ENCODE measurements at places on chromosomes 5 and 9.

DNA sequence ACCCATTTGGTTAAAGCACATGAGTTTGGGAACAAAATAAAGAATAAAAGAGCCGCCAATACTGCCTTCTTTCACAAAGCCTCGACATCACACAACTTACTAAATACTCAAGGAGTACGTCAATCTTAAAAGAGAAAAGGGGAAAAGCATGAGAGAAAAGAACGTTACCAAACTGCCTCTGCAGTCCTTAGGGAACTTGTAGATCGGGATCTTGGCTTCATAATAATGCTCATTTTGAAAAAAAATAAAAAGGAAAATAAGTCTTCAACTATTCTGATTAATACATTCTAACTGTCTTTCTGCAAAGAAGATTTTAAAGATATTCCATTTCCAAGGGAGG lies 618.4 kb downstream of the PDE4D start:
- DNase-seq: no peak

- DNase-seq: no peak
Observed at GRCh38 chr5:11525020-11525419, 379.2 kb downstream of the CTNND2 start.

- no peak for DNase-seq
Observed at GRCh38 chr5:100520348-100520747, 14.8 kb upstream of the FAM174A start.

- DNase-seq: no peak
Observed at GRCh38 chr5:34977934-34978613, 48.7 kb downstream of the DNAJC21 start.

GRCh38 chr9:792331-793260 lies 48.9 kb upstream of the DMRT1 start:
- DNase-seq: no peak

GRCh38 chr9:130885484-130886375 lies 10.9 kb downstream of the QRFP start:
- no peak for DNase-seq

DNA sequence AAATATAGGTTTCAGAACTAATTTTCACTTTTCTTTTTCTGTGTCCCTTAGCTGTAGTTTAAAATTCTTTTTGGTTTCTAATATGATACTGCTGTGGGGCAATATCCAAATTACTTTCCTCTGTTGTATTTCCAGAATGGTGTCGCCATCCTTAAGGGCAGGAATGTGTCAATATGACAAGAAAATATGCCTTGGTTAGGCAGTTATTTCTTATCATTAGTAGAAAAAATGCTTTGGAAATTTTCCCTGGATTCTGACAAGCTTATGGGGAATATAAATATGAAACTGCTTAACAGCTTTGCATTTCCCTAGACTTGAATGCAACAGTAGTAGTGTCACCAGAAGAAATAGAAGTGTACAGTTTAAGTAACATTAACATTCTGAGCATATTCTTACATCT lies 29.4 kb downstream of the ANKRD34B start:
- no peak for DNase-seq

- no peak for DNase-seq
Observed at GRCh38 chr9:126838055-126838811, 22.2 kb upstream of the ZBTB34 start.

DNA sequence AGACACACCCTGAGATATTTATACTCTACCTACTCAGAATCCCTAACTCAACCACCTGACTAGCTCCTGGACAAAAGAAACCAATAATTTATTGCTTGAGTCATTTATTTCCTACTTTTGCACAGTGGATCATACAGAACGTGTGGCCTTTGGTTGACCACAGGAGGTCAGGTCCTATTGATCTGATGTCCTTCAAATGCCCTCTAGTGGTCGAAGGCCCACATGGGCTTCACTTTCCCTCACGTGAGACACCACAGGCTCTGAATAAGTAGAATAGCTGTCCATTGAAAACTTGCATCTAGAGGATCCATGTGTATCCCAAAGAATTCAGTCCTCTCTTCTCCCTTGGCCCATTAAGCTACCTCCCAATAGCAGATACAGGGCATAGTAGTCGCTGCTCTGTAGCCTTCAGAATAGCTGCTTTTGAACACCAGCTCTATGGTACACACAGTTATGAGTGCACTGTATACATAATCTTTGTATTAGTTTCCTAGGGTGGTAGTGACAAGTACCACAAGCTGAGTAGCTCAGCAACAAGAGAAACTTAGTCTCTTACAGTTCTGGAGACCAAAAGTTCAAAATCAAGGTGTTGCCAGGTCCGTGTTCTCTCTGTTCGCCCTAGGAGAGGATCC lies 177.6 kb upstream of the SMARCA2 start:
- no peak for DNase-seq

- DNase-seq: no peak
Observed at GRCh38 chr9:36093384-36093783, 43.1 kb upstream of the GLIPR2 start.

- no peak for DNase-seq
Observed at GRCh38 chr9:80881940-80882339, 807.4 kb downstream of the TLE1 start.

GRCh38 chr5:38613992-38614836 lies 57.8 kb upstream of the LIFR start:
- DNase-seq: no peak

DNA sequence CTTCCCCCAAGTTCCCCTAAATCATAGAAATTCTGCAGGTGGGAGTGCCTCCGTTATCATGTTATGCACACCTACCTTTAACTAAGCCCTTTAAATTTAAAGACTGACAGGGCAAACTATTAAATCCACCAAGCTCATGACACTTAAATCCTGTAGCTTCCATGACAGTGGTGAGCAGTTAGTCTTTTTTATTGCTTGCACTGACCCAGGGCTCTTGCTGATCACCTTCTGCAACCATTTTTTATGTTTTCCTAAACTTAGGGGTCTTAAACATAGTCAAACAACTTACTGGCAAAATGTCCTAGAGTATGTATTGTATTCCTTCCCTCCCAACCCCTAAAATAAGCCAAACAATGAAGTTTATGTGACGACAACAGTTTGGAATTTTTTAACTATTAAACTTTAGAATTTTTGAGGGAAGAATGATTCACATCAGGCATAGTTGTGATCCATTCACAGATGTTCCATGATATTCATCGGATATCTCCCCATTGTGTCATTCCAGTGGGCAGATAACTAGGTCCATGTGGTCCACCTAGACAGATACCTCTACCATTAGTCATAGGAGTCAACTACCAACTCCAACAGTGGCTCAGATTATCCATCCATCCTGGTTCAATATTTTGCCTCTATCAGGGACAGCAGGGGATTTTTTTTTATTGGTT lies 283.1 kb downstream of the ADAMTS6 start:
- DNase-seq: no peak

DNA sequence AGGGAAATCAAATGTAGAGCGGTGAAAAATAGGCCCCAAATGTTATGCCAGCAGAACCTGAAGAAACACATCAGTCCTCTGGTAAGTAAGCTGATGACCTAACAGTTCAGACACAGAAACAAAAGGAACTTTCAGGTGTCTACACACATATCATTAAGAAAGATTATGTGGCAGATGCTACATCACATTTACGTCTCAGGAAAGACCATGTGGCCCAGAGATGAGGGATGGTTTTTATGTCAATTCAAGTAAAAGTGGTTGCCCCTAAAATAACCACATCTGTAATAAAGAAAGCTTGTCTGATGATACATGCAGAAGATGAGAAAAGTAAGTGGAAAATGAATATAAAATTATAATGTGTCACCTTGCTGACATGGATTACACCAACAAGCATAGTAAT lies 31.4 kb downstream of the GNAQ start:
- no peak for DNase-seq

GRCh38 chr5:672329-673160 lies 20.6 kb downstream of the TPPP start:
- peak; percentile 73 for DNase-seq

GRCh38 chr9:135345775-135346433 lies 133.7 kb upstream of the PPP1R26 start:
- no peak for DNase-seq

DNA sequence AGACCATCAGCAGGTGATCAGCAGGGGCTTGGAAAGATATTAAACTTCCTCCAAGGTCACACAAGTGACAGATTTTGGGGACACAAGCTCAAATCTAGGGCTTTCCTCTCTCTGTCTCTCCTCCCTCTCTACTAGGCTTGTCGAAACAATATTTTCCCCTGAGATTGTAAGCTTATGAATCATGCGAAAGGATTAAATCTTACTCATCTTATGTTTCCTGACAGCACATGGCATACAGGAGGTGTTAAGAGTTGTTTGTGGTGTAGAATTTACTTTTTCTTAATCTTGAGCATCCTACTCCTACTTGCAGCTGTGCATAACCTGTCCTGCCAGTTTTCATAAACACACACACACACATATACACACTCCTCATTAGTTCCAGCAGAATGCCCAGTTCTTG lies 186.3 kb downstream of the MARCHF11 start:
- DNase-seq: no peak

DNA sequence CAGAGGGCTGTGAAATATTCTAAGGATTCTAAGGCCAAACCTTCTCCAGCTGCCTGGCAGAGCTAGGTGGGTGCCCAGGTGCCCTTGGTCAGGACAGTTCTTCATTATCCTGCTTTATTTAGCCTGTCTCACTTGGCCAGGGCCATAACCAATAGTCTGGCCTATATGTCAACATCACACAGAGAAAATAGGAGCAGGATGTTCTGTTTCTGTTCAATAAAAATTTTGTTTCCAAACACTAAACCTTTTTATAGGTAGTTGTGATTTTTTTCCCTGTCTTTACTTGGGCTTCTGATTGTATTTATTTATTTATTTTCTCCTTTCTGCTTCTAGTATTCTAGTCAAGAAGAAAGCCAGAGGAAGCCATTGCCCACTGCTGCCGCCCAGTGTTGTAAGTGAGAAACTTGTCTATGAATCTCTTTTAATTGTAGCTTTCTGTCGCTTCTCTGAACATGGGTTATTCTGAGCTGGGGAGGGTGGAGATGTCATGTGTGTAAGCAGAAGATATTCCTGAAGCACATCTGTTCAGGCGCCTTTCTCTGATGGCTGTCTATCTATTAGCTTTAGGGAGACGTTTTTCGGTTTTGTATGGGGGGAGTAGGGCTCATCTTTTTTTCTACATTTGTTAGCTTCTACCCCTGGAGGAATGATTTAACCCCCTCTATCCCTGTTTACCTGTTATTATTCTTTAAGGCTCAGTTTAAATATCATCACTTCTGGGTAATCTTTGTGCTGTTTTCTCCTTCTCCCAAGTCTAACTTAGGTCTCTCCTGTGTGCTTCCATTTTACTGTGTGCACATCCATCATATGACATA lies 97.1 kb downstream of the UNC13B start:
- peak; percentile 46 for DNase-seq

DNA sequence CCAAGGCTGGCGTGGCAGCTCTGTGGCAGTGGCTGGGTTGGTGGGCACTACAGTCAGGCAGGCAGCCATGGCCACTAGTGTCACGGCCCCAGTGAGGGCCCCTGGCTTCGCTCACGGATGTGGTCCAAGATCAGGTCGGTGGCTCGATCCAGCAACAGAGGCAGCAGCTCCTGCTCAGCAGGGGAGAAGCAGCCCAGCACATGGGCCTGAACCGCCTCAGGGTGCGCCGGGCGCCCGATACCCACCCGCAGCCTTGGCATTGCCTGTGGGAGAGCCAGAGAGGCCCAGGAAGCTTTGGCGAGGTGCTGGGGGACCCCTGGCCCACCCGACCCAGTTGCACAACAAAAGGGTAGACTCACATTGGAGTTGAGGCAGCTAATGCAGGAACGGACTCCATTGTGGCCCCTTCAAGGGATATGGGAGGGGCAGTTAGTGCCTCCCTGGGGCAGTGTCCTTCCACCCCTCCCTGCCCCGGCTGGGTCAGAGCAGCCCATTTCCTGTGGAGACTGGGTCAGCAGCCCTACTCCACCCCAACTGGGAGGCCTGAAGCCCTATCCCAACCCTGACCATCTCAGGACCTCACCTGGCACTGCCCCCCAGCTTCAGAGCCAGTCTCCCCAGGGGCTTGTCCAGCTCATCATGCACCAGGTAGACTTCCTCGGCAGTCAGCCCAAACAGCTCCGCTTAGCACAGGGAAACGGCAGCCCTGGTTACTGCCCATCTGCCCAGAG lies 1.3 kb downstream of the PTRH1 start:
- no peak for DNase-seq

DNA sequence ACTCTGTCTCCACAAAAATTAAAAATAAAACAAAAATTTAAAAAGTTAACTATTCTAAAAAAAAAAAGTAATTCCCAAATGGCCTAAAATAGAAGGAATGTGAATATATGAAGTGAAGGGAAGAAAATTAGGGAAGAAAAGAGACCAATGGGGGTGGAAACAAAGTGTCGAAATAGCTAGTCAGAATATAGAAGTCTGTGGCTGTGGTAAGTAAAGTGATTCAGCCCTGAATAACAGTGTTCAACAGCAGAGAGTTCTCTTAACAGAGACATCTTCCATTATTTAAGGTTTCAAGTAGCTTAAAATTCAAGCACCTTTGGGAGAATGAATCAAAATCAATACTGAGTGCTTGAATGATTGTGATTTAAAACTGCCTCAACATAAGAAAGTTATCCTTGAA lies 51.7 kb downstream of the LPAR1 start:
- no peak for DNase-seq

- no peak for DNase-seq
Observed at GRCh38 chr9:136270173-136270705, 24.6 kb upstream of the QSOX2 start.

DNA sequence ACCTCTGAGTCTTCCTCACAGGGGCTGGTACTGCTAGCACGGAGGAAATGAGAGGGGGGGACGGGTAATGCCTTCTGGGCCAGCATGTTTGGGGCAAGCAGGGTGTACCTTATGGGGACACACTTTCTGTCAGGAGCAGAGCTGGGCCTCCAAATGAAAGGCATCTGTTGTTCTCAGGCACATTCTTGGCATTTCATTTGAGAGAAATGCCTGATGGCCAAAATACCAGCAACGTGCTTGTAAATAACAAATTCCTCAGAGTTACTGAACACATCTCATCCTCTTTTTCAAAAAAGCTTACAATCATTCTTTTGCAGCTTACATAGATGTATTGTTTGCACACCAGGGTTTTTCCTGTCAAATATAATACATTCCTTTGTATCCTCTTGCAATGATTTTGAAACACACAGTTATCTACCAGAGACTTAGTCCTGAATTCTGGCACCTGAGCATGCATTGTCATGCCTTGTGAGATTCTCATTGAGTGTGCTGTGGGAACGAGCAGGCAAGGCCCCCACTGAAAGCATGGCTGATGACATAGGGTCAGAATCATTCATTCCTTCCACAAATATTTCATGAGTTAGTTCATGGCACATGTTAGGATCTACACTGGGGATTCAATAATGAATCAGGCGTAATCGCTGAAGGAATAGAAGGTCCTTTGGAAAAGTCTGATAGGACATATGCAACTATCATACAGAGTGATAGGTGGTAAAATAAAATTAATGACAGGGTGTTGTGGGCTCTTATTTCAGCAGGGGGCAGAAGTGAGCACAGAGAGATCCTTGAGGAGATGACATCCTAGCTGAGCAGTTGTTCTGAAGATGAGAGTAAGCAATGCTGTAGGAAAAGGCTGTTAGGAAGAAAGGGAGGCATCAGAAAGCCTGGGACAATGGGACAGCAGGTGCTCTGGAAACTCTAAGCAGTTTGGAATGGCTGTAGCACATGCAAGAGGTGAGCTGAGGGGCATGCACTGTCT lies 260.9 kb upstream of the TUT7 start:
- DNase-seq: peak; percentile 10

- no peak for DNase-seq
Observed at GRCh38 chr5:113330533-113331208, 104.1 kb downstream of the TSSK1B start.

- DNase-seq: no peak
Observed at GRCh38 chr5:132358775-132359174, 10.7 kb upstream of the SLC22A5 start.

All from stimulated activated CD4-positive, alpha-beta T cell treated with anti-CD3 and anti-CD28 coated beads, Interleukin-4, amount 100 ng/mL, for 24 hours (primary cell).